ENCODE measurements at places on chromosomes 2 and 18.

- DNase-seq = no peak
Observed at GRCh38 chr18:68984342-68984741, 186.5 kb downstream of the CCDC102B start.

DNA sequence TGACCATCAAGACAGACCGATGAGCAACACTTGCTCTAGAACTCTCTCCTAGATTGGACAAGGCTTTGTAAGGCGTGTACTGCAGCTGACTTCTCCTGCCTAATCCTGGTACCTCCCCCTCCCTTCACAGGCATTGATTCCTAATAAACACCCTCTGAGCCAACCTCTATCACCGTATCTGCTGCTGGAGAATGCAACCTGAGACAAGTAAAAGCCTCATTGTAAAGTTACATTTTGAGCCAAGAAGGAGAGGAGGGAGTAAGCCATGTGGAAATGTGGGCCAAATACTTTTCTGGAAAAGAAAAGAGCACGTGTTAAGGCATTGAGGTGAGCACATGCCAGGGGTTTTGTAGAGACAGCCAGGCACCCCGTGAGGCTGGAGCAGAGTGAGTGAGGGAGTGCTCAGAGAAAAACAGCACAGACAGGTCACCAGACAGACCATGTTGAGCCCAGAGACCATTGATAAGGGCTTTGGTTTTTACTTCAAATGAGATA, 2.6 kb upstream of the WDFY1 start:
- DNase-seq = no peak

DNA sequence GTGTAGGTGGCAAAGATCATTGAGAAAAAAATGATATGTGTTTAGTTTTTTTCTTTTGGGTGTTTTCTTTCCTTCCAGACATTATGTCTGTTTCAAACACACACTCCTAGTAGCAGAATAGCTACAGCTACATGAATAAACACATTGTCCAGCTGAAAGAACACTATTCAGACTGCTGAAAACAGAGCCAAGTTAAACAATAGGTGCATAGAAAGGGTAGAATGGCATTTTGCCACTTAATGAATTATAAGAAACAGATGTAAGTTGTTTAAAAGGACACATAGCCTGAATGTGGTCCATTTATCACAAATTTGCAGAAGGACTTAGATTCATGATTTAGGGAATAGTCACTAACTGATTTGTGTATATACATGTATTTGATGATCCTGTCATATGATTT, 20.1 kb downstream of the CTLA4 start:
- DNase-seq = no peak

DNA sequence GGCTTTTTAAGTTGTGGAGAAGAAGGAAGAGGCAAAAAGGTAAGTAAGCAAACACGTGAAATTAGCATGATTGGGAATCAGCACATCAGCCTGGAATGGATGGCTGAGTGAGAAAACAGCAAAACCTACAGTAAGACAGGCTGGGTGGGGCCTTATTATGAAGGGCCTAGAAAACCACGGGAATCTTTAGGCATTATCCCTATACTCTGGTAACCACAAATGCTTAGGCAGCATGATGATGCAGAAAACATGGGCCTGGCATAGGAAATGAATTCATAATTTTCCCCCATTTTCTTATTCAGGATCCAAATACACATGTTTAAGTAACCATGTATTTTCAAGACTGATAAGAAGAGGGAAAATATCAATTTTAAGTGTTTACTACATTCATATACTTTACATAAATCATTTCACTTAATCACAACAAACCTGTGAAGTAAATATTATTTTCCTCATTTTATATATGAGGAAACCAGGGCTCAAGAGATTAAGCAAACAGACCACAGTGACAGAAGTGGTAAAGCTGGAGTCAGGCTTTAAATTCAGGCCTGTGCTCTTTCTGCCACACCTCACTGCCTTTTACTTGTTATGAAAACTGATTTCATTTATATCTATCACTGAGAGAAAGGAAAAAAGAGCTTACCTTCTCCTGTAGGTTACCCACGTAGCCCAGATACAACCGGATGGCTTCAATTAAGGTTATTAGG, 4.0 kb downstream of the TMEM17 start:
- no peak for DNase-seq

DNA sequence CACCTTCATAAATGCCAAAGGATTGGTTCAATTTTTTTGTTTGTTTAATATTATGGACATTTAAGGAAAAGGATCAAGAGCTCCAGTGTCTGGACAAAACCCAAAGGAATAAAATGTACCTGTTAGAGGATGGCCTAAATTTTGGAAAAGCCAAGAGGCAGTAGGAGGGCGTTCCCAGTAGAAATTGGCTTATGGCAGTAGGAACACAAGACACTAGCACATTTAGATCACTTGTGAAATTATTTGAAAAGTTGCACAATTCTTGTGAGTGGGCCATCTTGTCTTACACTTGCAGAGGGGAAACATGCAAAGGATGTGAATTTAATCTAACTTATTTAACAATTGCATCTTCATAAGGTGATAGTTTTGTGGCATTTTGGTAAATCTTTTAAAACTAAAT, 3.2 kb downstream of the BZW1 start:
- DNase-seq = no peak

GRCh38 chr2:200219309-200220113, 87.0 kb upstream of the SPATS2L start:
- no peak for DNase-seq

- no peak for DNase-seq
Observed at GRCh38 chr2:217856871-217857270, 145.9 kb downstream of the TNS1 start.

- DNase-seq = no peak
Observed at GRCh38 chr2:109141727-109142283, 12.8 kb downstream of the SH3RF3 start.

DNA sequence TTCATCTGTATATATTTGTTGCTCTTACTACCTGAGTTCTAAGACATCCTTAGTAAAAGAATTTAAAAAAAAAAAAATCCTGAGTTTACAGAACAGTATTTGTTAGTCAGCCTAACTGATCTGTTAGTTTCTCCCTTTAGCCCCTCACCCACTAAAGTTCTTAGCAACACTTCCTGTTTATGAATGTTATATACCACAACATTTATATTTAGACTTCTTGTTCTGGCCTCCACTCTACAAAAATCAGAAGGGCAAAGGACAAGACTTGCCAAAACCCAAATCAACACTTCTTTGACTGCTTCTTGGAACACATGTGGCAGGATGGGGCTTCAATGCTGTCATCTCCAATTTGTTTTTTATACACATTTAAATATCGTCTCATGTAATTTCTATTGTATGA, 71.1 kb downstream of the MGAT5 start:
- no peak for DNase-seq

DNA sequence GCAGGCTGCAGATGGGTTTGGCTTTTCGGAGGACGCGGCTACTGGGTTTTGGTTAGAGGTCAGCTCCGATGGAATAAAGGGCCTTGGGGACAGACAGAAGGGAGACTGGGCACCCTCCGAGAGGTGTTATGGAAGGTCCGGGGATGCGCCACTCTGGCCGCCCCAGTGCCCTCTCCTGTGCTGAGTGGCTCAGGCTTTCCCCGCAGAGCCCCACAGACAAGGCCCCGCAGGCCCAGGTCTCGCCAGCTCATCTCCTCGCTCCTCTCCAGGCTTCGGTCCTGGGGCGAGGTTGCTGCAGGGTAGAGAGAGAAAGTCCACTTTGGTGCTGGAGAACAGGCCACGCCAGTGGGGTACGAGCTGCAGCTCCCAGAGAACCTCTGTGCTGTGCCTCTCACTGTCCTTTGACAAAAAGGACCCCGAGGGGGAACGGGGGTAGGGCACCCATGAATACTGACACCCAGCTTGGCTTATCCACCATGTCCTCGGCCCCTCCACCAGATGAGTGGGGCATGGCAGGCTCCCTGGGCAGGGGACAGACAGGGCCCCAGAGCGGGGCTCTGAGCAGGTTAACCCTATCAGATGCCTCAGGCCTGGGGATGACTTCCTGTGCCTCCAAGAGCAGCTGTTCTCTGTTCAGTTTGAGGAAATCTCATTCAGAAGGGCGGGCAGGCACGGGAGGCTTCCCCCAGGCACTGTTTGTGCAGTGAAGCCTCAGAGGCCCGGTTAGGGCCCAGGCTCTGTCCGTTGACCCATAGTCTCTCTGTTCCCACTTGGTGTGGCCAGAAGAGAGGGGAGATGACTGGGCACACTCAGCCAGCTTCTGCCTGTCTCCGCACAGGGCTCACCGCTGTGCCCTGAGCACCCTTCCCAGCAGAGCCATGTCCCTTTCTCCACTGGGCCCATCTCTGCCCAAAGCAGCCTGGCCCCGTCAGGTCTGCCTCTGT, 15.7 kb upstream of the CNNM3 start:
- DNase-seq = no peak

- peak; percentile 66 for DNase-seq
Observed at GRCh38 chr2:238231251-238231793, 8.5 kb downstream of the HES6 start.

DNA sequence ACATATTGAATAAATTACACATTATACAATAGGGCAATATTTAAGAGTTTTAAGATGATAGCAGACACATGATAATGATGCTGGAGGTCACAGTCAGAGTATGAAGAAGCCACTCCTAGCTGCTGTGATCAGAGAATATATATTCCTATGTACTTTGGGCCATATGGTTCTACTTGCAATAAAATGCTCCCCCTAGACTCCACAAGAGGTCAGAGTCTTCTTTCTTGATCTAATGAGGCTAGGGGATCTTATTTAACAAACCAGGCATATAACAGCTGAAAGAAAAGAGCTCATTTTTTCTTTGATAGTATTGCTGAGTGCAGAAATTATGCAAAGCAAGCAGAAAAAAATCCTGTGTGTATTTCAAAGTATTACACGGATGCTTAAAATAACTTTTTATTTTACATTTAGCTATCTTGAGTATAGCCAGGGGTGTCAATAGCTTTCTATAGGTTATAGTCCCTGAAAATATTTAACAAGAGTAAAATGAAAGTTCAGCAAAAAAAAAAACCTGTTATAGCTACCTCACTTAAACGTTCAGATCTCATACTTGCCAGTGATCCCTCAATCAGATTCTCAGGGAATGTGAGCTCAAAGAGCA, 748.7 kb upstream of the CHAC2 start:
- no peak for DNase-seq

GRCh38 chr2:157470321-157470720, 26.4 kb upstream of the CYTIP start:
- DNase-seq = no peak
